ENCODE measurements at places on chromosomes 2 and 18.

DNA sequence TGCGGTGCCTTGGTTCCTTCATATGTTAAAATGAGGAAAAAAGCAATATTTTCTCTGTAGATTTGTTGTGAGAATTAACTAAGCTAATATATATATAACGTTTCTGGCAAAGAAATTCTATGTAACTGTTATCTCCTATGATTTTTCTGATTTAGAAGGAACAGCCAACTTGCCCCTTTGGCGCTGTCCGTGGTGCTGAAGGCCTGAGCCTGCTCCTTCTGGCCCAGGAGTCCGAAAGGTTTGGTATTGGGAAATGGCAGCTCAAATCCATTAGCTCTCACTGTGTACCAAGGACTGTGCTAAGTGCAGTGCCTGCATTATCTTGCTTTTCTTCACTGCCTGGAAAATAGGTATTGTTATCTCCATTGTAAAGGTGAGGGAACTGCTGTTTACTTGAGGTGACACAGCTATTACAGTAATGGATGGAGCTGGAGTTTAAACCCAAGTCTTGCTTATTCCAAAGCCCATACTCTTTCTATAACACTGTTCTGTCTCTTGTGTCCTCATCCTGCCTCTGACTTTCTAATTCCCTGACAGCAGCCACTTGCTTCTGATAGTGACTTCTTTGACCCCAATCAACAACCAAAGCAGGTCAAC lies 52.2 kb downstream of the C1QL2 start:
- peak; percentile 36 for DNase-seq

DNA sequence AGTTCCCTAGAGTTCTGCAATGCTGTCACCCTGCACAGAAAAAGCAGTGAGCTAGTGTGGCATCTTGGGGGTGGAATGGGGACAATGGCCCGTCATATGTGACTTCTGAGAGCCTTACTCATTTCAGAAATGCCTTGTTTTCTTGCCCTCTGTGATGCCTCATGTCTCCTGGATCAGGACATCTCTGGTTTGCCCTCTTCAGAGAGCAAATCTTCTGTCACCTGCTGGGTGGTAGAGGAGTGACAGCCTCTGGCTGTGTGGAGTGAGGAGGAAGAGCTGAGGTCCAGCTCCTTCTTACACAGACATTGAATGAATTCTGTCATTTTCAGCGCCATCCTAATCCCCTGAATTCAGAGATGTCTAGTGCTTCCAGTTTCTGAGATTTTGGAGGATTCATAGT lies 55.6 kb upstream of the PHLPP1 start:
- no peak for DNase-seq

- DNase-seq, result no peak
These were observed 323.4 kb downstream of the CDH19 start for GRCh38 chr18:66280470-66280869.

GRCh38 chr2:112630268-112630667 lies 15.5 kb upstream of the SLC20A1 start:
- no peak for DNase-seq

GRCh38 chr2:240556553-240557100 lies 1.2 kb downstream of the ANKMY1 start:
- peak; percentile 55 for DNase-seq

GRCh38 chr18:35241448-35241804 lies 592 bp downstream of the ZNF397 start:
- DNase-seq, result no peak

- DNase-seq, result no peak
These were observed 49.0 kb downstream of the FAM168B start for GRCh38 chr2:131044075-131044756.

GRCh38 chr18:37266290-37266689 lies 299.3 kb downstream of the CELF4 start:
- DNase-seq, result no peak

DNA sequence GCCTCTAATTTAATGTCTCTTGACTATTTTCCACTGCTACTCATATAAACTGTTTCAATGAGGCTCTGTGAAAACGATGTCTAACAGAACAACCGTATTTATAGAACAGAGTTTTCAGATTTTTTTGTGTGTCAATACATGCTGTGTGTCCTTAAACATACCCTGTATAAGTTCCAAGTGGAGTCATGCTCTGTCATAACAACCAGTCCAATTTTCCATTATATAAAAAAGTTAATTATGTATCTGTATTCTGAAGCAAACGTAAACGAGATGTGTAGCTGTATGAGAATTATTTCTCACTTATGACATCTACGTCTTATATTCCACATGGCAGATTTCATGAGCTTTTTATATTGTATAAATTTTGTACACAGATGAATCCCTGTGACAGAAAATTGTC lies 13.9 kb upstream of the GULP1 start:
- DNase-seq, result no peak

All from fibroblast of skin of right quadriceps (primary cell).